NCI-H510A (cell line): ENCODE measurements at places on chromosomes 1 and 21.

GRCh38 chr1:200166411-200166810, 138.9 kb downstream of the NR5A2 start:
- DNase-seq = no peak

- no peak for DNase-seq
These were observed 231.0 kb downstream of the RERE start for GRCh38 chr1:8586438-8586837.

DNA sequence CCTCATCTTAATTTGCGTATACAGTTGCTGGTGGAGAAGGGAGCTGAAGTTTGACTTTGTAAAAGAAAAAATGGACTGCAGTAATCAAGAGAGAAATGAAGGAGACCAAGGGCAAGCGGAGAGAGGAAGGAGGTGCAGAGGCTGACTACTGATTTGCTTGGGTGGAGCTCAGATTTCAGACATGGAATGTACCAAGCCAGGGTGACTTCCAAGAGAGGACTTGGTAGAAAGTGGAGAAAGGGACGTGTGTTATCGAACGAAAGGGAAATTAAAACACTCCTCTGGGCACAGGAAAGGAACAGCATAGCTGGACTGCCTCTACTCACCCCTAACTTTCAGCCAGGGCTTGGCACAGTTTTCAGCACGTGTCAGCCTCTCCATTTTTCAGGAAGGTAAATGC, 15.1 kb upstream of the HEATR1 start:
- no peak for DNase-seq

DNA sequence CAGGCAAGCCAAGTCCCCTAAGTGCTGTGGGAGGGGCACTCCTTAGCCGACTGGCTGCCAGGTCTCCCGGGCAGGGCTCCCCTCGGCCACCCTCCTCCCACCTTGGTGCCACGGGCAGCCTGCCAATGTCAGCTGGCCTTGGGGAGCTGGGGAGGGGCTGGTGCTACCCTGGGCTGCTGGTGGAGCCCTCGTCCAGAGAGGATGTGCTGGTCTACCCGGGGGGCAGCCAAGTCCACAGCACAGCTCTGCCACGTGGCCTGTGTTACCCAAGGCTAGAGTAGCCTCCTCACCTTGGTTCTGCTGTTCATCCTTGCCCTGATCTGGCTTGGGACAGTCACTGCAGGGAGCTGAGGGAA, 42.9 kb downstream of the CRYAA start:
- DNase-seq = no peak

- DNase-seq = no peak
These were observed 514.4 kb upstream of the B3GALT2 start for GRCh38 chr1:193700710-193701355.

- no peak for DNase-seq
These were observed 6.7 kb downstream of the DR1 start for GRCh38 chr1:93352376-93352775.

- no peak for DNase-seq
These were observed 6.5 kb upstream of the C1QA start for GRCh38 chr1:22629886-22630285.

GRCh38 chr1:239091537-239091936, 294.8 kb upstream of the CHRM3 start:
- DNase-seq = no peak

- no peak for DNase-seq
These were observed 77.5 kb downstream of the FMN2 start for GRCh38 chr1:240169188-240169587.

GRCh38 chr21:35077975-35078374, 28.9 kb upstream of the RUNX1 start:
- no peak for DNase-seq

GRCh38 chr1:185397183-185397582, 80.1 kb upstream of the IVNS1ABP start:
- DNase-seq = no peak

GRCh38 chr1:115706587-115707425, 61.7 kb downstream of the CASQ2 start:
- DNase-seq = peak; percentile 21

DNA sequence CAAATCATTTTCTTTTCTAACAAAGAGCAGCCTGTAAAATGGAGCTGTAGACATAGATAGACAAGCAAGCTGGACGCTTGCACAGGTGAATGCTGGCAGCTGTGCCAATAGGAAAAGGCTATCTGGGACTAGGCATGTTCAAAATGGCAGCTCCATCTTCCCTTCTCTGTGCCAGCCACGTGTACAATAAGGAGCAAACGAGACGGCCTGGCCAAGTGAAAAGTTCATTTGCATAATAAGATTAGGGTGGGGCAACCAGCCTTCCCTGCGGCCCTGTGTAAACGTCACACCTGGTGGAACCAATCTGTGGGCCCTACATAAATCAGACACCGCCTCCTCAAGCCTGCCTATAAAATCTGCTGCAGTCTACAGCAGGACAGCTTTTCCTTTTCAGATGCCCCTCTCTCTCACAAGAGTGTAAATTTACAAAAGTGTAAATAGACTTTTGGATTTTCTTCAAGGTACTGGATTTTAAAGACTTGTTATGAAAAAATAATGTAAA, 16.6 kb upstream of the EDEM3 start:
- DNase-seq = no peak

DNA sequence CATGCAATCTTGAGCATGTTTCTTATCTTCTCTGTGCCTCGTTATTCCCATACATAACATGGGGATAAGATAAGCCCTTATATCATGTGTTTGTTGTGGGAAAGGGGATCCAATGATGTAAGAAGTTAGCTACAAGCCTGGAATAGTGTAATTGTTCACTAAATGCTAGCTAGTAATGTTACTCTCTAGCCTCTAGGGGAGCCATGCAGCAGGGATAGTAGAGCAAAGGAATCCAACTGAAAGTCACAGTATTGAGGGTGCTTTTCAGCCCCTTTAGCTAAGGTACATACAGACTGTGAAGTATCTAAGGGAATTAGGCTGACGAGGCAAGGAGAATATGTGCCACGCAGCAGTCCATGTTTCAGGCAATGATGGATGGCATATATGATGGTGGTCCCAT, 46.9 kb downstream of the IL23R start:
- DNase-seq = no peak

GRCh38 chr1:214379236-214379970, 98.4 kb downstream of the SMYD2 start:
- DNase-seq = no peak

DNA sequence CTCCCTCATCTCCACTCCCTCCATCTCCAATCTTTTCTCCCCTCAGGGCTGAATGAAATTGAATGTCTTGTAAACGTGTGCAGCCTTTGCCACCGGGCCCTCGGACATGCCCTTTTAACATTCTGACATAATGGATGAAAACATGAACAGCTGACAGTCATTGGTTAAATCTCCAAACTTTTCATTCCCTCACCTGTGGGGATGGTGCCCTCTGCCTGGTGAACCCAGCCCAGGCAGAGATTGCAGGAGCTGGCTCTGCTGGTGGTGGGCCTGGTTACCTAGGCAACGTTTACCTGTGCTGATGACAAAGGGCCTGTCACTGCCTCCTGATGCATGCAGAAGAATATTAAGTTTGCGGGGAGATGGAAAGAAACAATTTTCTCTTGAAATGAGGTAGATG, 21.3 kb downstream of the ST6GALNAC3 start:
- no peak for DNase-seq

DNA sequence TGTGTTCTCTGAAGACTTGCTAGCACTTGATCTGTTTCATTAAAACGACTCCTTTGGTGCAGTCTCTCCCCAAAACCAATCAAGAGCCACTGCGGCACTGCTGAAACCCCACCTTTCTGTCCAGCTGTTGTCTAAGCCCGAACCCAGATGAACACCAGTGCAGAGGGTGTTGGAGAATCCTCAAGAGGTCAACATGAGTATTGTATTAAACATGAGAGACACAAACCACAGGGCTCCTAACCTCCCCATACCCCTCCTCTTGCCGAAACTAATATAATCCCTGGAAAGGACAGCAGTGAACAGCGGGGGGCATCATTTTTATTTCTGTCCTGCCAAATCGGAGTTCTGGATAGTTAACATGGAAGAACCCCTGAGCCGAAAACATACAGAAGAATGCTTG, 333.9 kb downstream of the CAMTA1 start:
- no peak for DNase-seq

DNA sequence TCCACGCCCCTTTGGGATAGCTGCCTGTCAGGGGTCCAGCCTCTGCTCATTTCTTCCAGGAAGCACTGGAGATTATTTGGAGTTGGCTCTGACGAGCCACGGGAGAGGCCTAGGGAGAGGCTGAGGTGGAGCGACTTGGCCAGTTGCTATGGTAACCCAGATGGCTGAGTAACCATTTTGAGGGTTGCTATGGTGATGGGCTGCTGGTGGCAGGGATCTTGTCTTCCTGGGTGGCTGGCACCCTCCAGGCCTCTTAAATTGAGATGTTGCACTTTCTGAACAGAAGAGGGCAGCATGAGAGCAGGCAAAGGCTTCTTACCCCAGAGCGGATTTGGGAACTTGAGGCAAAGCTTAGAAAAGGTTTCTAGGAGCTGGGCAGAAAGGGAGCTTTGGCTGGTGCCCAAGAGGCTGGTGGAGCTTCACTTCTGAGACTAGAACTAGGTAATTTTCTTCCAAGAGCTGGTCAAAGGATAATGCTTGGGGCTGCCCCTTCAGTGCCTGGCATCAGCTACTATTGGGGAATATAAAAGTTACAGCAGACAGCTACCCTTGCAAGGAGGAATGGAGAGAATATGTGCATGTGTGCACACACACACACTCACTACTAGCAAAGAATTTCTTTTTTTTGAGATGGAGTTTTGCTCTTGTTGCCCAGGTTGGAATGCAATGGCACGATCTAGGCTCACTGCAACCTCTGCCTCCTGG, 72.5 kb downstream of the NDUFS5 start:
- peak; percentile 100 for DNase-seq

GRCh38 chr1:214833178-214833756, 230.3 kb downstream of the CENPF start:
- DNase-seq = no peak

DNA sequence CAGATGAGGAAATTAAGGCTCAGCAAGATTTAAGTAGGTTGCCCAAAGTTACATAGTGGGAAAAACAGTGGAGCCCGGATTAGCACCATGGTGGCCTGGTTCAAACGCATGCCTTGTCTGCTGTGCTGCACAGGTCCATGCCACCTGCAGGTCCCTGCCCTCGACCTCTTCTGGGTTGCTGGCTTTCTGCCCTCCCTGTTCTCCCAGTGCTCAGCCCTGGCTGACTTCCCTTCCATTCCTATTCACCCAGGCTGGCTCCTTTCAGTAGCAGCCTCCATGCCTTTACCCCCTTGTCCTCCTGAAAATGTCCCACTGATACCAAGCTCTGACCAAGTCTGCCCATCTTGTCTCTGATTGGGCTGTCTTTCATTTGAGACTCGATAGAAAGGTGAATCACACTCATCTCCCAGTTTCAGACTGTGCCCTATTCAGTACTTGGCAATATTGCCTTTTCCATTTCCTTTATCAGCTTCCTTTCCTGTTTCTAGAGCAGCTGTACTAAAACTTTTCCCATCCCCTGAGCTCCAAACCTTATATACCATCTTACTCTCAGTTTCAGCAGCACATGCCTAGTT, 75.8 kb downstream of the ST3GAL3 start:
- DNase-seq = no peak

- peak; percentile 39 for DNase-seq
These were observed 15.7 kb downstream of the EPHX1 start for GRCh38 chr1:225825607-225826007.

- no peak for DNase-seq
These were observed 8.1 kb downstream of the SNX7 start for GRCh38 chr1:98669355-98670296.

- DNase-seq = no peak
These were observed 46.2 kb downstream of the SH3GLB1 start for GRCh38 chr1:86750530-86750929.

- no peak for DNase-seq
These were observed 35.5 kb downstream of the C21orf91 start for GRCh38 chr21:17783481-17784179.

GRCh38 chr1:172460177-172460576, 16.3 kb upstream of the PIGC start:
- DNase-seq = no peak

DNA sequence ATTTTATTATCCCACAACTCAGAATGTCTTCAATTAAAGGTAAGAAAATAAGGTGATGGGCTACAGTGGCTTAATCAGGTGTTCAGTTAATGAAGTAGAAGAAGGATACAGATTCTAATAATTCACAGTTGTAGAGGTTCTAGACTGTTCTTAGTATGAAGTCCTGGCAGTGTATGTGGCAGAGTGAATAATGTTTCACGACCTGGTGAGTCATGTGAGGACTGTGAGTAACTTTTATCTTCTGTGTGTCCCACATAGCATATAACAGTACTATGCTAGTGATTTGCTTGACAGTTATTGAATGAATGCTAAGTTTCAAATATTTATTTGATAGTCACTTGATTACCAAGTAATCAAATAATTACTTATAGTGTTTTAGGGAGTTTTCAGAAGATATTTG, 20.0 kb downstream of the SLC16A4 start:
- no peak for DNase-seq

- DNase-seq = no peak
These were observed 605.5 kb downstream of the SMYD3 start for GRCh38 chr1:245901565-245901964.

- no peak for DNase-seq
These were observed 20.7 kb downstream of the C1QB start for GRCh38 chr1:22673486-22674409.

- DNase-seq = no peak
These were observed 7.3 kb downstream of the SYNC start for GRCh38 chr1:32695098-32695904.

- no peak for DNase-seq
These were observed 80.9 kb downstream of the ATP1A1 start for GRCh38 chr1:116453906-116454305.

DNA sequence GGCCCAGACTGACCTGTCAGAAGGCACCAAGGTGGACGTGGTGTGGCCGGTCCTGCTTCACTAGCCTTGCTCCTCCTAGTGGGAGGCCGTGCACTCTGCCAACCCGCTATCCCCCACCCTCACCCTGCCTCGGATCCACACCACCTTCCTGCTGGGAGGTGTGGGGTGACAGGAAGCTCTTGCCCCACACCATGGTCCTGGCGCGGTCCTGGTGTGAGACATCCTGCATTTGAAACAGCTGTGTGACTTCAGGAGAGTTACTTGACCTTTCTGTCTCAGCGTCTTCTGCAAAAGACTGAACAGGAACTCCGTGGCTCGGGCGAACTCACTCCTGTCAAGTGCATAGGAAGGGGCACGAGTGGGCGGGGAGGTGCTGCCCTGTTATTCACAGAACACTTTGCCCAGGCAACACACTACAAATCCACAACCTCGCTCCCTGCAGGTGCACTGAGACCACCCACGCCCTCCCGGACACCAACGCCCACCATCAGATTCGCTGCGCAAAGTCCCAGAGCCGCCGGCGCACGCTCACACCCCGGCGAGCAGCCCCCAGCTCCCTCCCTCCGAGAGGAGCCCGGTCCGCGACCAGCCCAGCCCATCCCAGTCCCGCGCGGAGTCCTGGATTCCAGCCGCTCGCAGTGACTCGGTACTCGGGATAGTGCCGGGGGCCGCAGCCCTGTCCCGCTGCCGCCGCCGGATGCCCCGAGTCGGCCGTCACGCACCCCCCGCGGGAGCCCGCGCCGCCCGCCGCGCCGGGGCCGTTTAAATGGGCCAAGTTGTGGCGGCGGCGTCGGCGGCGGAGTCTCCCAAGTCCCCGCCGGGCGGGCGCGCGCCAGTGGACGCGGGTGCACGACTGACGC, at the start of gene SAMD11:
SAMD11 (plus strand) TSS at position 793 of the 860 bp plus-strand sequence. CDS start 509 bp downstream, outside the sequence.
- peak; percentile 72 for DNase-seq
